ENCODE measurements at places on chromosomes 6 and 20.

GRCh38 chr6:125546841-125547251, 202.6 kb upstream of the HEY2 start:
- peak; percentile 15 for DNase-seq

- no peak for DNase-seq
These were observed 708.8 kb downstream of the DHX35 start for GRCh38 chr20:39670988-39671387.

DNA sequence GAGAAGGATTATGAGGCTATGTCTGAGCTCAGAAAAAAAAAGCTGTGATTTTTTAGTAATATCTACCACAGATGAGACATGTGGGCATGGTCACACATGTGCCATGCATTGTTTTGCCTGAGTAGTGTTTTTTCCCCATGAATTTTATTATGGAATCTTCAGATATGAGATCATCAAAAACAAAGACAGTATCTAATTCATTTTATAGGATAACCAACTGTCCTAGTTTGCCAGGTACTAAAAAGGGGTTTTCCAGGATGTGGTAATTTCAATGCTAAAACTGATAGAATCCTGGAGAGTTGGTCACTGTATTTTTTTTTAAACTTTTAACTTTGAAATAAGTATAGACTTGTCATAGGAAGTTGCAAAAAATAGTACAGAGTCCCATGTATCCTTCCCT, 127.4 kb upstream of the MAP3K7 start:
- DNase-seq, result no peak

DNA sequence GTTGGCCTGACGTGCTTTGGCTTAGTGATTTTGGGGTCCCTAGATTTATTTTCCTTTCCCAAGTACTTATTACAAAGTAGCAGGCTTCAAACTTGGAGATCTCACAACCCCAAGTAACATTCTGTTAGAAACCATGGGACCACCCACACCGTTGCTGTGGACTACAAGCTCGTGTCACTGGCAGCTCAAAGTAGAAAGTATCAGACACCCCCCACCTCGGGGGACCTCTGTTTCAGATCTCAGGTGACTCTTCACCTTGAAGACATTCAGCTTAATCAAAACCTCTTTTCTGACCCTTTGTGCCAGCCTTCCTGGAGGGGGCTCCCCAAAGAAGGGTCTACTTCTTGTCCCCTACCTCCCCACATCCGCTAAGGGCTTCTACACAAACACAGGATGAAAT, 15.7 kb upstream of the MYT1 start:
- no peak for DNase-seq

DNA sequence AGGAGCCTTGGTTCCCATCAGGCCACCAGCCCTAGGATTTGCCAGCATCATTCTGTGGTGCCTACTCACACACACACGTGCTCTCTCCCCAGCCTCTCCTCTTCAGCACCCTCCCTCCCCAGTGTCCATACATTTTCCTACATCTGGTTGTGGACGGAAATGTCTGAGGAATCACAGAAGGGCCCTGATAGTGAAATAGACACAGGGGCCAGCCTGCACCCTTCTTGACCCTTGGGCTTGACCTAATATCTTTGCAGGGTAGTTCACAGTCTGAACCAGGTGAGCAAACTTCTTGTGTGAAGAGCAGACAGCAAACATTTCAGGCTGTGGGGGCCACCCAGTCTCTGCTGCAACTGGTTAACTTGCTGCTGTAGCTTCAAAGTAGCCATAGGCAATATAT, 108.5 kb upstream of the NXT1 start:
- DNase-seq, result no peak

- DNase-seq, result peak; percentile 89
These were observed 3.5 kb upstream of the GHRH start for GRCh38 chr20:37265152-37265551.

DNA sequence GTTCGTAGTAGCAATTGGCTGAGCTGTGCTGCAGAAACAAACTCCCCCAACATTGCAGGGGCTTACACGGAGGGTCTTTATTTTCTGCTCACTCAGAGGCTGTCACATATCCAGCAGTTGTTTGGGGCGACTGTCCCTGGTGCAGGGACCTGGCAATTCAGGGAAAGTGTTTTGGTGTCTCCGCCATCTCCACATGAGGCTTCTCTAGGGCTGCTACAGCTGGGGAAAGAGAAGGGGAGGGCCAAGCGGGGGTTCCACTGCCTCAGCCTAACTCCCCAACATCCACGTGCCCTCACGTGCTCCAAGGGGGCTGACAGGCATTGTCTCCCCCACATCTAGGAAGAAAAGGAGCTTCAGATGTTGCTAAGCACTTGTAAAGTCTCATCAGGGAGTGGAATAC, 61.3 kb upstream of the NXT1 start:
- DNase-seq, result no peak

GRCh38 chr20:40073535-40074111, 615.4 kb downstream of the MAFB start:
- peak; percentile 6 for DNase-seq

GRCh38 chr6:20309186-20309585, 92.5 kb upstream of the E2F3 start:
- no peak for DNase-seq

GRCh38 chr20:25195962-25196785, 662 bp downstream of the ENTPD6 start:
- DNase-seq, result no peak

DNA sequence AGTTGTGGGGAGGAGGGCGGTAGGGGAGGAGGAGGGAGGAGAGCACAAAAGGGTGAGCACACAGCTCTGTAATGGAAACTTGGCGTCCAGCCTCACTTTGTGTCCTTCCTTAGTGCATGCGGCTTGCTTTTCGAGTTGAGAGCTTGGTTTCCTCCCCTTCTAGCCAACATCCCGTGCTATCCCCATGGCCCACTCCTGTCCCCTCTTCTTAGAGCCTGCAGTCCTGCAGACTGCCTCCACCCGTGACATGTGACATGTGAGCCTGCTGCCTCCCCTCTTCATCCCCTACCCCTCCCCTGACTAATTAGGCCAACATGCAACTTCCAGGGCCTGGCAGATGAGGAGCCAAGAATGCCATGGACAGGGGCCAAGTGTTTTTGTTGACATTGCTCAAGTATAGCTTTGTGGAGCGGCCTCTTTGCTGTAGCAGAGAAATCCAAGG, 63.2 kb downstream of the SLC24A3 start:
- DNase-seq, result no peak

DNA sequence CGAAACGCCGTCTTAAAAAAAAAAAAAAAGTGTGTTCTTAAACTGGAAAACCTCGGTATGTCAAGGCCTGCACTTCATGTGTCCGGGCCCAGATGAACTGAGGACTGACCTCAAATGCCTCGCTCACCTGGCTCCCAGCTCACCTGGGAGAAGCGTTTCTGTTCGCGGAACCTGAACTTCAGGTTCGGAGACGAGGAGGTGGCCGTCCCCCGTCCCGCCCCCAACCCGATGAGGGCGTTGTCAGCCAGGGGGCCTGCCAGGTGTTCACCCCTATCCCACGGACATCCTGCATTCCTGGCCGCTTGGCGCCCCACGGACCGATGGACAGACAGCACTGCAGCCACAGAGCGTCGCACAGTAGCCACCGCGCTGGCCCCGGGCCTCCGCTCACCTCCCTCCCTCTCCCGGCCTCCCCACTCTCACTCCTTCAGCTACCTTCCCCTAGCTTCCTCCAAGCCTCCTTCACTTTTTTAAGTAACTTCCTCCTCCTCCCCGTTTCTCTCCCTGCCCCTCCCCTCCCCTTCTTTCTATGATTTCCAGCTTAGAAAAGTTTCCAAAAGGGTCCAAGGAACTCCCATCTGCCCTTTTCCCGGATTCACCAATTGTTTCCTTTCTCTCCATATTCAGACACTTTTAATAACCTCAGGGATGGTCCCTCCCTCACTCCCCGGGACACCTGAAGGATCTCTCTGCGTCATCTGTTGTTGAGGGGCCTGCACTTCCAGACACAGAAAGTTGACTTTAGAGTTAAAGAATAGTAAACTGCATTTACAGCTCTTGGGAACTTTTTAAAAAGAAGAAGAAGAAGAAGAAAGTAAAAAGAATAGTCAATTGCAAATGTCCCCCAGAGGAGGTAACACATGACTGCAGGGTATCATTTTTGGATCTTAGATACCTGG, 22.7 kb upstream of the MCM3 start:
- DNase-seq, result peak; percentile 30

DNA sequence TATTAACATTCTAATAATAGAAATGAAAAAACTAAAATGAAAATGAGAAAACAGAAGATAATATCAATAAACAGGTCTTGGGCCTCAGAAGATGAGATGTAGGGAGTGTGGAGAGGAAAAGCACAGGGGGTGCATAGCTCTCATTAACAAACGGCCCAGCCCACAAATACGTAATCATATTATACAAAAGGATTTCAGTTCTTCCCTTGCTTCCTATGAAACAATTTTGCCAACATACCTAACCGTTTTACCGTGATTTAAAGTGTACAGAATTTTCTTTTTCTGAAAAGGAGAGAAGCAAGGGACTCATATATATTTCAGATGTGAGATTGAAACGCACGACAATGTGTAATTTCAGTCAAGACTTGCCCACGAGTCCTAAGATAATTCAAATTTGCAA, 136.0 kb downstream of the HFE start:
- DNase-seq, result peak; percentile 37

DNA sequence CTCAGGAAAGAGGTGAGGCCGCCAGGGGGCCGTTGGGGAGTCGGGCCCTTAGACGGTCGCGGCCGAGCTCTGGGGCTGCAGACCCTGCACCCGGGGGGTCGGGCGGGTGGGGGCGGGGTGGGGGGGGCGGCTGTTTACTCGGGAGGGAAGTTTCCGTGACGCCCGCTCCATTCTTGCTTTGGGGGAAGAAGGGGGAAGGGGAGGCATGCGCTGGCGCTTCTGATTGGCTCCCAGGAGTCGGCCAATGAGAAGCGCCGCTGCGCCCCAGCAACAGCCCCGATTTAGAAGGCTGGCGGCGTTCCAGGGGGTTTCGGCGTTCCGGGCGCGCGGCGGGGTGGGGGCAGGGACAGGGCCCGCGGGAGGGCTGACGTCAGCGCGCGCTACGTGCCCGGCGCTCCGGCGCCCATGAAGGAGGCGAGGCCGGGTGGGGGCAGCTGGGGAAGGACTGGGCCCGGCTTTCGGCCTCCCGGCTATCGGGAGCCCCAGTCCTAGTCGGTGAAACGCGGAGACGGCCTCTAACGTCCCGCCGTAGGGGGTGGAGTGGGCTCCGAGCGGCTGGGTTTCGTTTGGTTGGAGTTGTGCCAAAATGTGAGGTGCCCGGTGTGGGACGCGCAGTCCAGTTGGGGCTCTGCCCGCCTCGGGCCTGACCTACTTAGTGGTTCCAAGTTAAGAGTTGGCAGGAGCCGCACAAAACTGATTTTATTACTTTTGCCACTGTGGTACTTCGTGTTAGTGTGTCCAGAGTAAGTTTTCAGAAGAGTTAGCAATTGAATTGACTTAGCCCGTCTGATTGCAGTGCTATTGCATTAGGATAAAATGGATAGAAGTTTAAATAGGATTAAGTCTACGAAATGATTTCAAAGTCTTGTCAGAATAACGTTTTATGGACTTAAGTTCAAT, 1.1 kb downstream of the PNRC1 start:
- peak; percentile 98 for DNase-seq

DNA sequence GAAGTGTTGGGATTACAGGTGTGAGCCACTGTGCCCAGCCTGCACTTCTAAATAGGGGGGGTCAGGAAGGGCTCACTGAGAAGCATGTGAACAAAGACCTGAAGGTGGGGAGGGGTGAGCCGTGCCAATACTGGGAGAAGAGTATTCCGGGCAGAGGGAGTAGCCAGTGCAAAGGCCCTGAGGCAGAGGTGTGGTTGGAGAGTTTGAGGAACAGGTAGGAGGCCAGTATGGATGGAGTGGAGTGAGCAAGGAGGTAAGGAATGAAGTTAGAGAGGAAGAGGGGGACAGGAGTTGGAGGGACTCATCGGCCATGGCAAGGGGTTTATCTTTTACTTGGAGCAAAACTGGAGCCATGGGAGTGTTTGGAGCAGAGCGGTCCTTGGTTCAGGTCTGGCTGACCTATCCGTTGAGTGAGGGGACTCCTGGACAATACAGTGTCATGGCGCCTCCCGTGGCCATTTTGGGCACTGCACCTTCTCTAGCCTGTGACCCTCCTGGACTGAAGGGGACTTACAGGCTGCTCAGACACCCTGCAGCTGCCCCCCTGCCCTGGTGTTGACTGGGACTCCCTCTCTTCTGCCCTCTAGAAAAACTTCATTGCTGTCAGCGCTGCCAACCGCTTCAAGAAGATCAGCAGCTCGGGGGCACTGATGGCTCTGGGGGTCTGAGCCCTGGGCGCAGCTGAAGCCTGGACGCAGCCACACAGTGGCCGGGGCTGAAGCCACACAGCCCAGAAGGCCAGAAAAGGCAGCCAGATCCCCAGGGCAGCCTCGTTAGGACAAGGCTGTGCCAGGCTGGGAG, 12.1 kb downstream of the FOXS1 start:
- DNase-seq, result peak; percentile 72

DNA sequence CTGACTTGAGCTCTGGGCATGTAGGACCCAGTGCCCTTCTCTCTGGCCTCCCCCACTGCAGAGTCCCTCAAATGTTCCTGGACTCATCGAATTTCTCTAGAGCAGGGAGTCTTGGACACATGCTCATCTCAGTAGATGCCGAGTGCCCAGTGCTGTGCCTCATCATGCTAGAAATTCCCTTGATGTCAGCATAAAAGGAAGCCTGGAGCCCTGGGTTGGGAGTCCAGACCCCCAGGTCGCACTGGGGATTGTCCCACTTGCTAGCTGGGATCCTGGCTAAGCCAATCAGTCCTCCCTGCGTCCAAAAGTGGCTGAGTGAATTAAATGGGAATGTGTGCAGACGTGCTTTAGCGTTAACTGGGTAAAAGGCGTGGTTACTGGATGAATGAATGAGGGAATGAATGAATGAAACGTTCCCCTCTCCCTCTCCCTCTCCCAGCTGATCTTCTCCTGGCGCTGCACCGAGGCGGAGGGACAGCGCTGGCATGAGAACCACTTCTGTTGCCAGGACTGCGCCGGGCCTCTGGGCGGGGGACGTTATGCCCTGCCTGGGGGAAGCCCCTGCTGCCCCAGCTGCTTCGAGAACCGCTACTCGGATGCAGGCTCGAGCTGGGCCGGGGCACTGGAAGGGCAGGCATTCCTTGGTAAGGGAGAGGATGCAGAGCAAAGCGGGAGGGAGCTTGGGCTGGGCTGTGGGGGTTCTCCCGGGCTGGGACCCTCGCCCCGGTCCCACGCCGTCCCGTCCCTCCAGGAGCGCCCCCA, 1.6 kb upstream of the TOMM6 start:
- no peak for DNase-seq

DNA sequence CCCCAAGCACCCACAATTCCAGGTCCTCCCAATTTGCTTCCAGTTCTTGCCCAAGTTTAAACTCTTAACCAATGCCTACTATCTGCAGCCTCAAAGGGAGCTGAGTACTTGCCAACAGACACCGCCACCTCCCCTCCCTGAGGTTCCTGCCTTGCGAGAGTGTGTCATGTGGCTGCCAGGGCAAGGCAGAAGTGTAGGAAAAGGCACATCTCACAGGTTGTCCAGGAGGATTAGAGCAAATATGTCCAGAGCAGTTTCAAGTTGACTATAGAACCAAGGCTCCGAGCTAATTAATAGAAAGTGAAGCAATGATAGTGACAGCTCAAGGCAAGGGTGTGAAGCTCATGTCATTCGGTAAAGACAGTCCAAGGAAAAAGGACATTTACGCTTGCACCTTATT, 127.8 kb downstream of the ATXN1 start:
- no peak for DNase-seq

All from NB4 (cell line).